ENCODE measurements at places on chromosomes 6 and 20. TPM values are rescaled to one million over a fixed set of nuclear protein-coding genes. Genes with fewer than 3 reads are reported as not detected.

Gene EYS
- total RNA-seq: not detected

Gene ENPP1
- not detected for total RNA-seq

DNA sequence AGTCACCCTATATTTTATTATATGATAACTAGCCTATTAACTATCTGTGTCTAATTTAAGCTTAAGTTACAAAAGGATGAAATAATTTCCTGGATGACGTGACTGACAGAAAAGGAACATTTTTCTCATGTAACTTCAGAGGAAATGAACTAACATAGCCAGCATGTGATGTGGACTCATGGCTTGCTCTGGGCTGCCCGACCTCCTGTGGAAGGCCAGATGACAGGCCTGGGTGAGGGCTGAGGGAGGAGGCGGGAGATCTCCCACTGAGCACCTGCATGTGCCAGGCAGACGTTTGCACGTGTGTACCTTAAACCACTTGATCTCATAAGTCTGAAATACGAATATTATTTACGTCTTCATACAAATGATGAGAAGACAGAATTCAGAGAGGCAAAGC is 321.1 kb downstream of the SYNE1 start:
- no peak for DNase-seq

DNA sequence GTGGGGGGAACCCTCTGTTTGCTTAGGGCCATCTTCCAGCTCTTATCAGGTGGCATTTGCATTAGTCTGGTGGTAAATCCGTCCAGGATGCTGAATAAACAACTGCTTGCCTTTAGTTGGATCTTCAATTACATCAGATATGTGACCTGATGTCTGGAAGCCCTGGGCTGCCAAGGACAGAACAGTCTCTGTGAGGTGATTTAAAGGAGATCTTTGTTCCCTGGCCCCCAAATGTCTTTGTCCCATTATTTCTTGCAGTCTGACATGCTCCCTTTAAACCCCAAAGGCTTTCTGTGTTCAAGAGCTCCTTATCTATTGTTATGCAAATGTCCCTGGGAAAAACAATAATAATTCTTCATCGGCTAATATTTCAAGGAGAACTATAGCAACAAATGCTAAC is 84.6 kb upstream of the SPTLC3 start:
- DNase-seq: no peak

DNA sequence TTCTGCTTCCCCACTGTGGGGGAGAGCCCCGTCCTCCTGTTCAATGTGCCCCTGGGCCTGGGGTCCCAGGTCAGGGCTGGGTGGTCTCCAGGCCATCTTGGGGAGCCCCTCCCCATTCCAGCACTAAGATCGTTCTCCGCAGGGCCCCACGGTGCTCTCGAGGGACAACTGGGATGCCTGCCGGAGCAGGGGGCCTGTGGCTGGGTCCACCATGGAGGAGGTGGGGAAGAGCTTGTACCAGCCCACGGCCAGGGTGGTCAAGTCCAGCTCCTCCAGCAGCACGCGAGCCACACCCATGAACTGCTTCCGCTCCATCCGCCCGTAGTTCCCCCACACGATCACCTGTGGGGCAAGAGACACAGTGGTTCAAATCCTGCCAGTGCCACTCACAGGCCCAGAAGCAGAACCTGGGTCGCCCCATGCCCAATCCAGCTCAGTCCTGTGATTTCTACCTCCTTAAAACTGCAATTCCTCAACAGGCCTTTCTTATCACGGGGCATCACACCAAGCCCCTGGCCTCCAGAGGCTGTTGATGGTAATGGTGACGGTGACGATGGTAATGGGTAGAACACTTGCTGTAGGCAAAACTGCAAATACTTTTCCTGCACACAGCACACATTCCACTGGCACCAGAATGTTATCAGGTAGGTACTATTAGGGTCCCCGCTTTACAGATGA is 10.5 kb downstream of the KCNK15 start:
- DNase-seq: no peak

GRCh38 chr6:24195836-24196597 is 70.0 kb downstream of the NRSN1 start:
- no peak for DNase-seq
